ENCODE measurements at places on chromosomes 4 and X.

DNA sequence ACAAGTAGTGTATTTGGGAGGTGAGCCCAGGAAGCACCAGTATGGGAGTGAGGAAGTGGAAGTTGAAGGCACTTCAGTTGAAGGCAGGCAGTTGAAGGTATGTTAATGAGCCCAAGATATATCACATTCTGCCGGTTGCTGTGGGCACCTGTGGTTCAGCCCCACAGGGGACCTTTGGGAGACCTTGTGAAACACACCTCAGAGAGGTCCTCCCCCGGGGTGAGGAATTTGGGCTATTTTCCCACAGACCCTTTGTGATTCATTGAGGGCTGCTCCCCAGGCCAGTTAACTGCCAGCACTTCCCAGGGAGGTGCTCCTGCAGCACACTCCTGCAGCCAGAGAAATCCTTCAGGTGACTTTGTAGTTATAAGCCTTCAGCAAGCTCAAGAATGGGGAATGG is 45.9 kb downstream of the PTCHD1 start:
- DNase-seq, result no peak

- no peak for DNase-seq
These were observed 90.4 kb upstream of the VCX3B start for GRCh38 chrX:8374041-8374825.

DNA sequence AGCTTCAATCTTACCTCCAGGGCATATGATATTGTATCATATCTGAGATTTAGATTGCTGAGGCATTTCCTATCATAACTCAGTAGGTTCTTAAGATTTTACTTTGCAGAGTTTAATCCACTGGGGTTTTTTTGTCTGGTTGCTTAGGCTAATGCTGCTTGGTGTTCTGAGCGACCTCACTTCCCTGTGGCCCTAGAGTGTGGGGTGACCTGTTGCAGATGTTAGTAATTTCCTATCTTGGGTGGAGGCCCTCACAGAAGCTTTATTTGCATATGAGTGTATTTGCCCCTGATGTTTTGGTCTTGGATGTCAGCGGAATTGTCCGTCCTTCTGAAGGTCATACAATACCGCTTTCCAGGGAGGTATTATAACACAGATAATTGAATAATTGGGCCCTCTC is 137.1 kb downstream of the NDST3 start:
- no peak for DNase-seq

DNA sequence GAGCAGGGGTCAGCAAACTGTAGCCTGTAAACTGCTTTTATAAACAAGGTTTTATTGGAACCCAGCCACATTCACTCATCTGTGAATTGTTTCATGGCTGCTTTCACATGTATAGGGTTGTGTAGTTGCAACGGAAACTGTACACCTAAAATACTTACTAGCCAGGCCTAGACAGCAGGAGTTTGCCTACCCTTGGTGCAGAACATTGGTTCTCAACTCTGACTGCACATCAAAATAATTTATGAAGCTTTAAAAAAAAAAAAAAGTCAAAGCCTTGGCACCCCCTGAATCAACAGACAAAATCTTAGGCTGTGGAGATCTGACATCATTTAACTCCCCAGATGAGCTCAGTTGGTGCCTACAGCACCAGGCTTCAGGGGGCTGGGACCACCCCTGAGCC is 27.8 kb downstream of the ADGRA3 start:
- no peak for DNase-seq

- DNase-seq, result no peak
These were observed 218.0 kb upstream of the AGTR2 start for GRCh38 chrX:115952417-115953092.

DNA sequence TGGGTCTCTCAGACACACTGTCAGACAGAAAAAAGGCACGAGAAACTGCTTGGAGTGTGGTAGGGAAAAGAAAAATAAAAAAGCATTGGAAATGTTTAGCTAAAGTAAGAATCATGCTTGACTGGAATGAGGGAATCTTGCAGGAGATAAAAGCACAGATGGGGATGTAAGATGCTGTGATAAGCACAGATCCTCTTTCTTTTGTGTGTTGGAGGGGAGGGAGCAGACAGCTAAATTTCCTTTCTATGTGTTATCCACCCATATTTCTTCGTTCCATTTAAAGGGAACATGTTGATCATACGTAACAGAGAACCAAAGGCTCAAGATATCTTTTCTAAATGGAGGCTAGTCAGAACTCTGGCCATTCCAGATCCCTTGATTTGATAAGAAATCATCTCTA is 614.0 kb upstream of the LCORL start:
- no peak for DNase-seq

GRCh38 chrX:39907964-39908661 is 189.6 kb downstream of the BCOR start:
- DNase-seq, result peak; percentile 96

- peak; percentile 4 for DNase-seq
These were observed 30.1 kb downstream of the TEX13A start for GRCh38 chrX:105190252-105190853.

- DNase-seq, result peak; percentile 6
These were observed 22.9 kb upstream of the SGMS2 start for GRCh38 chr4:107801766-107802211.

- DNase-seq, result no peak
These were observed 2.1 kb downstream of the LEF1 start for GRCh38 chr4:108166441-108167315.

DNA sequence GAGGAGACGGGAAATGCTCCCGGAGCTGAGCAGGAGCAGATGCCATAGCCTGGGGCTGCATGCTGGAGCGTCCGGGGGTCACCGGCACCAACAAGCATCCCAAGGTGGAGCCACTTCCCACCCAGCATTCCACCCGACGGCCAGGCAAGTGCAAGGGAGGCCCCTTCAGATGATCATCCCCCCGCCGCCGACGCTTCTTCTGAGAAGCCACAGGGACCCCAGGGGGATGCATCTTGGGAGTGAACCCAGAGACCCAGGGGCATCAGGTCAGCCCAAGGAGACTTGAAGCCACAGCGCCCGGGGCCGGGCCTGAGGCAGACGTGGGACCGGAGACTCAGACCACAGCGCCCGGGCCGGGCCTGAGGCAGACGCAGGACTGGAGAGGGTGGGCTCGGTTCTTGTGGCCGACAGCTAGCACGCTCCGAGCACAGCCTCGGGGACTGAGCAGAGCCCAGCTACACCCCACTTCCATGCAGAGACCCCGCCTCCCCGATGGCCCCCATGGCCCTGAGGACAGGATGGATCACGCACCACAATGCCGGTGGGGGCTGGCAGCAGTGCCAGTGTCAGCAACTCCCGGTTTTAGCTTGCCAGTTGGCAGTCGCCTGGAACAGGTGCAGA is 33.0 kb upstream of the CPLX1 start:
- no peak for DNase-seq

DNA sequence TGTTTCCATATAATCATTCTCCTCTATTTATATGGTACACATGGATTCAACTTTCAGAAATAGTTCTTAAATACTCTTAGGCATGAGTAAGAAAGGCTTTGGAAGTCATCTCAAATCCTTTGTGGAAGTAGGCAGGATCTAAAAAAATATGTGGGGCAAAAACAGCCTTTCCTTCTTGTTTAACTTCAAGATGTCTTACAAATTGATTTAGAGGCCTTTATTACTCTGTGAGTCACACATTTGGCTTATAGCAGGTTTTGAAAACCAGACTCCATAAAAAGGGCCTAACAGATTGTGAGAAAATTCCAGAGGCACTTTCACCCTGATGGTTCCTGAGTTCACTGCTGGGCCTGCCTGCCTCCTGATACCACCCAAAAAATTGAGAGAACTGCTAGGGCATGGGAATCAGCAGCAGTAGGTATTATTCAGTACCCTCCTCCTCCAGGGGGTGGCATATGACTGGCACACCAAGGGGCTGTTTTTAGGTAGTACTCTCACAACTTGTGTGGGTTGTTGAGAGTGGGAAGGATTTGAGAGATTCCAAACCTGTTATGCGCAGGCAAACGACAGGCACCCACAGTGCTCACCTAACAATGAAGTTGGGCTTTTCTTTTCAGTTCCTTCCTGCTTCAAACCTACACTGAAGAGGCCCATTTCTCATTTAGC is 162.7 kb upstream of the MBNL3 start:
- DNase-seq, result peak; percentile 87
